ENCODE measurements at places on chromosomes 12 and 14.

DNA sequence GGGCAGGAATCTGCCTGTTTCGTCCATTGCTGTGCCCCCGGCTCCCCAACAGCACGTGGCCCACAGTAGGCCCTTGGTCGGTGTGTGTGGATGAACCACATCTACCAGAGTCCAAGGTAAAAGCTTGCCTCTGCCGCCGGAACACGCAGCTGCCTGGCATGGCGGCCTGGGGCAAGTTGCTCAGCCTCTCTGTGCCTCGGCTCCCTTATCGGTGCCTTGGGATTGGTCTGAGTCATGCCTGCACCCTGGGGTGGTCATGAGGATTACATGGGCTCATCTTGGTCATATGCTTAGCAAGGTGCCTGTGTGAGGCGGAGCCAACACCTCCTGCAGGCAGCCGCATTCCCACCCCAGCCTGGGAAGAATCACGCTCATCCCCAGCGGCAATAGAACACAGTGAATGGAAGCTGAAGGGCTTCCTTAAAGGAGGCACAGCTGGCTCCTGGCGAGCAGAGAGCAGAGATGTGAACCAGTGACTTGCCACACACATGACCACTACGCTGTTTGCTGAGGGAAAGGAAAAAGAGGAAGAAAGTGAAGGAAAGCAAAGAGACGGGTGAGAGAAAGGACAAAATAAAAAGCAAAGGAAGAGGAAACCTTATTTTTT lies 5.5 kb upstream of the SCARB1 start:
- no peak for DNase-seq

GRCh38 chr14:94031161-94031882 lies 5.2 kb downstream of the OTUB2 start:
- no peak for DNase-seq

GRCh38 chr14:70731447-70732239 lies 77.7 kb downstream of the MAP3K9 start:
- no peak for DNase-seq

DNA sequence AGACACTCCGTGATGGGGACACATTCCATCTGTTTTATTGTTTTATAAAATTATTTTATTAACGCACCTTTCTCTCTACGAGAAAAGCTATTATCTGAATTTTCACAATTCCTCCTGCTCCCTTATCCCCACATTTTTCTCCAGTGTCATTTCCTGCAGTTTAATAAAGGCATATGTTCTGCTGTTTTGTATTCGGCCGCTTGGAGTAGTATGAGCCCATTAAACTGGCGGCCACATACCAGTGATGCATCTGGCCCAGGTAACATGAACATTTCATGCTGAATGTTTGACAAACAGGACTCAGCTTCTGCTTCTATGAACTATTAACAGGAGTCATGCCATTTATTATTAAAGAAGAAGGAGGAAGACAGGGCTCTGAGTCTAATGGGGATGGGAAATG lies 511.0 kb downstream of the TMEM121 start:
- no peak for DNase-seq

- peak; percentile 52 for DNase-seq
Measured at GRCh38 chr14:90388982-90389381, 7.8 kb upstream of the CALM1 start.

GRCh38 chr14:92497391-92497790 lies 16.2 kb upstream of the RIN3 start:
- DNase-seq: no peak

DNA sequence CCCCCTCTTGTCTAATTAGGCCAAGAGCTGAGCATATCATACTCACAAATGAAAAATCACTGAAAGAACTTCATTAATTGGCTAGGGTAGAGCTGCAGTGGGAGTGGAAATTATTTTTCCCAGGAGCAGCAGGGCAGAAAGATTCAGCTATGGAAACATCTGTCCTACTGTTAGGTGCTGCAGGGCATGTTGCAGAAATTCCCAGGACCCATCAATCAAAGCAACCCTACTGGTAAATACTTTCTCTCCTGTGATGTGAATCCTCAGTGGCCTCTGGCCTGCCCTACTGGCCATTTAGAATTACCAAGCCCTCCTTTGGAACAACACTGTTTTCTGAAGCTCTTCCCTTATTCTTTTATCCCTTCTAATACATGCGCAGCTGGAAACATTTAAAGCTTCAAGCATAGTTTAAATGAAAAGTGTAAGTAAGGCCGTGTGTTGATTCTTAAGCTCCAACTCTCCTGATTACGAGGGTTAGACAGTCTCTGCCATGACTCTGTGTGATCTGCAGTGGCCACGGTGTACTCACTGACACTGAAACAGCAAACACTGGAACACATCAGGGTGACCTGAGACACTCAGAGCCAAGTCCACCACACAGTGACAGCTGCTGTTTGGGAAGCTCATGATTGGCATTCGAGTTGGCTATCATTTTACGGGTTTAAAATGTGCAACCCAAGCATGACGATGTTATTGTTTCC lies 62.6 kb upstream of the TMCC3 start:
- DNase-seq: no peak

- DNase-seq: no peak
Measured at GRCh38 chr14:52259434-52259833, 8.1 kb upstream of the PTGDR start.

GRCh38 chr14:64787619-64788018 lies 83.4 kb downstream of the PLEKHG3 start:
- DNase-seq: no peak

- no peak for DNase-seq
Measured at GRCh38 chr14:39229222-39229543, 4.5 kb upstream of the MIA2 start.

DNA sequence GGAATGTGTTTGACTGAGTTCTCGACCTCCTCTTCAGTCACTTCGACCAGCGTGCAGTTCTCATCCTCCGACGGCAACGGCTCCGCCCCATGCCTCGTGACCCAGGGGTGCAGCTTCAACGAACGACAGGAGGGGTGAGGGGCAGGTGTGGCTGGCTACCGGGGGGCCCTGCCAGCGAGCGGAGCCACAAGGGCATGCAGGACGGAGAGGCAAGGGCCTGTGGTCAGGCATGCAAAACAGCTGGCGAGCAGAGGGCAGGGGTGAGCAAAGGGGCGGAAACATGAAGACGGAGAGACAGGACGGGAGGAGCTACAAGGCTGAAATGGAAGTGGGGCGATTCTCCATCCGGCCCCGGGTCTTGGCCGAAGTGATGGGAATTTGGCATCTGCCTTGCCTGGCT lies 38.7 kb downstream of the P2RX4 start:
- DNase-seq: no peak

DNA sequence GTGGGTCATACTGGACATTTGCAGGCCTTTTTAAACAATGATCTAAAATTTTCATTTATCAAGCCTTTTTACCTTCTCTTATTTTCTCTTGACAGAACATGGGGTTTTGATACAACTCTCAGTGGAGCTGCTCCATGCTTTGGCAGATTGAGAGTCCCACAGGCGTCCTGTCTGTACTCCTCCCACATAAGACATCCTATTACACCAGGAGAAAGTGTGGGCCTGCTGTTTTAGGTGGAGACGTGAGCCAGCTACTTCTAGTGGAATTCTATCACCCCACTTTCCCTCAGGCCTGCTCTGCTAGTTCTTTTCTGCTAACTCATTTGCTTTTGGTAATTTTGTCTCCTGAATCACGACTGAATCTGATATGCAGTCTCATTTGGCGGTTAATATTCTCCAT lies 33.5 kb upstream of the NRXN3 start:
- no peak for DNase-seq
